ENCODE measurements at places on chromosomes 13 and 19.

DNA sequence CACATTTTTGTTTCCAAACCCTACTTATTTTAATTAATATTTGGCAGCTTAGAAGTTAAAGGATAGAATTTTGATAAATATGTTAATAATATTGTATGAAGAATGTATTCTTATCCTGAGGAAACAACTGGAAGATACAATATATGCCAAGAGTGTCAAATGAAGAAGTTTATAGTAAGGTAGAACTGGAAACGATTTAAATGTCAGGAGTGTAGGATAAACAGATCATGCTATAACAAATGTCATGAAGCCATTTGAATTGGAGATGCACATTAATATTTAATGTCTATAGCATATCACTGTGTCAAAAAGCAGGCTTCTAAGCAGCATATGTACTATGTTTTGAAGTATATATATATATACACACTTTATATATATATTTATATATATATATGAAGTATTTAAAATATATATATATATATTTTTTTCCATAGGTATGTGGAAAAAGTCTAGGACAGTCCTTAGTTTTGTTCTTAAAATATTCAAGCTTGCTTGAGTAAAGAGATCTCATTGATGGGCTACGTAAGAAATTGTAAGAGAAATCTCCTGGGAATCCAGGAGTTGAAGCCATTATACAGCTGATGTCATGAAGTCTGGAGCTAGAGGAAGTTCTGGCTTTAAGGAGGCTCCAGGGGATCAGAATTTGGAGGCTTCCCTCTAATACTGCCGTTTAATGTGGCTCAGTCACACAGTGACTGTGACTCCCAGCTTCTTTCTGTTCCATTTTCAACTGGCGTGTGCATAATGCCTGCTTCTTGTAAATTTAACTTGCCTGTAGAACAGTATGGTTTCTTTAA, 79.9 kb upstream of the MYCBP2 start:
- DNase-seq, result no peak

GRCh38 chr13:30862707-30863106, 43.4 kb upstream of the MEDAG start:
- no peak for DNase-seq

DNA sequence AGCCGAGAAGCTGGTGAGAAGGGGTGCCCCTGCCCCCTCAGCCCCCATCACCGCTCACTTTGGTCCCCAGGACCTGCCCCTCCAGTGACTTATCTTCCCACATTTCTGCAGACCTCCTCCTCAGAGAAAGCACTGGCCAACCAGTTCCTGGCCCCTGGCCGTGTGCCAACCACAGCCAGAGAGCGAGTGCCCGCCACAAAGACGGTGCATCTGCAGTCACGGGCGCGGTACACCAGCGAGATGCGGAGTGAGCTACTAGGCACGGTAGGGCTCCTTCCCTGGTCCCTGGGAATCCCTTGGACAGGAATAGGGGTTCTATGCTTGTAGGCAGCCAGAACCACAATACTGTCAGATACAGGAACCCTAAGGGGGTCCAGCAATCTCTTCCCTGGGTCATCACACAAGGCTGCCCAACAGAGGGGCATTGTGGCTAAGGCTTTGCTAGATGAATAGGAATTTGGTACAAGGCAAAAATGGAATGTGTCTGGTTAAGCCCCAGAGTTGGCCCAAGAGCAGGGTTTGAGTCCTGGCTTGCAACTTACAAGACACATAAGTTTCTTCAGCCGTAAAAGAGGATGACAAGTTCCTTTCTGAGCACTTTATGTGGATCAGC, 1.0 kb downstream of the USE1 start:
- DNase-seq, result no peak

GRCh38 chr13:33108620-33109019, 92.4 kb downstream of the KL start:
- DNase-seq, result no peak

DNA sequence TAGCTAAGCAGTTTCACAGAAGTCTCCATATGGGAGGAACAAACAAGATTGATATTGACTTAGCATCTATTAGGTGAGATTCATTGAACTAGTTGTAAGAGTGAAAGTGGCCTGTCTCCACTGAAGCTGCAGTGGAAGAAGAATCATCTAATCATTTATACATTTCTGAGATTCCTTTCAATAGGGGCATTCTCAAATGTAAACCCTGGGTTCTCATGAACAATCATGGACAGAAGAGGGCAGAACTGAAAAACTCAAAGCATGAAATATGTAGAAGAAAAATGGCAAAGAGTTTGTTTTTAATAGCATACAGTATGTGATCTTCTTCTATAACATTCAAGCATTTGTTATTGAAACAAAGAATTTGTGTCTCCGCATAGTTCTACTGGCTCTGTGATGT, 17.6 kb upstream of the POSTN start:
- no peak for DNase-seq

DNA sequence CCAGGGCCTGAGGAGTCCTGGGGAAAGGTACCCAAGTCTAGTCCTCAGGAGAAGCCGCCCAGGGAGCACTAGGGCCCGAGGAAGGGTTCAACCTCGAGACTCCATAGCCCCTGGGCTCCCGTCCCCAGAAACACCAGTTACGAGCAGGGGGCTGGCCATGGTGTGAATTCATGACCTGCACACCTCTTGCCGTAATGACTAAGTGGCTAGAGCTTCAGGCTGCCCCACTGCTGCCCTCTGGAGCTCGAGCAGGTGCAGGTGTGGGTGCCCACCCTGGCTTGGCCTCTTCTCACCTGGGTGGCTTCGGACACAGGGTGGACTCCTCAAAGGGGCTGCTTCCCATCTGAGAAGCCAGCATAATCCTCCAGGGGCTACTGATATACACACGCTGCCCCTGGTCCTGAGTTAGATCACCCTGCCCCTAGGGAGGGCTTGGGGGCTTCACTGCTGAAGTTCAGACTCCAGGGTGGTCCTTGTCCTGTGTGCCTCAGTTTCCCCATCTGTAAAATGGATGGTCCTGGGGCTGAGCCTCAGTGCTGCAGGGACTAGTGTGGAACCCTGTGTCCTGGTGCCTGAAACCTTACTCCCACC, 13.6 kb downstream of the SPC24 start:
- no peak for DNase-seq

DNA sequence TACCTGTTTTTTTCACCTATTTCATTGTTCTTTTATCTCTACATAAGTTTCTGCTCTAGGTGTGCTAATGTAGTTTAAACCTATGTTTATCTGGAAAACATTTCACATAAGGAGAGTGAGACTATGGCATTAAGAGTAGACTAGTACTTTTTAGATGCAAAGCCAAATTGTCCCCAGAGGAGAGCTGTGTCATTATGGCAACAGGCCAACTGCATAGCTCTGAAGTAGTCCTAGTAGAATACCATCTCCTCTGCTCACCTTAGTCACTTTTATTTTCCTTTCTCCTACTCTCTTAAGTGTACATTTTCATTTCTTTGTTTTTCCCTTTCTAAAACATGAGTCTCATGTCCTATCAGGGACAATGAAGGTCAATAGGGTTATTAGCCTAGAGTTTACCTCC, 123.1 kb downstream of the ITGBL1 start:
- DNase-seq, result no peak

DNA sequence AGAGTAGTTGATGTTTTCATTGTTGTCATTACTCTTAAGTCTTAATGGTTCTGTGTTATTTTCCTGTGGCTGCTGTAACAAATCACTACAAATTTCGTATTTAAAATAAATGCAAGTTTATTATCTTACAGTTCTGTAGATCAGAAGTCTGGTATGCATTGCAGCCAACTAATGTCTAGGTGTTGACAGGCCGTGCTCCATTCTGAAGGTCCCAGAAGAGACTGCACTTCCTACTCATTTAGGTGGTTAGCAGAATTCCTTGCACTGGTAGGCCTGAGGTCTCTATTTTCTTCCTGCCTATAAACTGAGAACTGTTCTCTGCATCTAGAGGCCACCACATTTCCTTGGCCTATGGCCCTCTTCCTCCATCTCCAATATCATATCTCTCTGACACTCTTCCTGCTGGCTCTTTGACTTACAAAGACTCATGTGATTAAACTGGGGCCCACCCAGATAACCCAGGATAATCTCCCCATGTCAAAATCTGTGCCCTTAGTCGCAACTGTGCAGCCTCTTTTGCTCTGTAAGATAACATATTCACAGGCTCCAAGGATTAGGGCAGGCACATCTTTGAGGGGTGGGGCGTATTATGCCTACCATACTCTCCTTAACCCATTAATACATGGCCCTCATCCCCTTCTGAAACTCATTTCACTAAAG, 468.4 kb downstream of the FOXO1 start:
- no peak for DNase-seq

DNA sequence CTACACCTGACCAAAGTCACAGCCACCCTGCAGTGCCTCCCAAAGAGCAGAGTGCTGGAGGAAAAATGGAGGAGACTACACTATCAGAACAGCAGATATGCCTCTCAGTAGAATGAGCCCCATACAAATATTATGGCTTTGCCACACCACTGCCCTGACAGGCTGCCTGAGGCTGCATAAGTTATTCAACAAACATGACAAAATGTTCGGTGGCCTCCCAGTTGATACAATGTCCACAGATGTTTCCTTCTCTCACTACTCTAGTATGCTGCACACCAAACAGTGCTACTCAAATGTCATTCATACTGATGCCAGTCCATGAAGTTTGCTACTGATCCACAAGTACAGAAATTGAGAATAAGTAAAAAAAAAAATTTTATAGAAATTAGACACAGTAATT, 41.0 kb downstream of the N4BP2L2 start:
- DNase-seq, result no peak

DNA sequence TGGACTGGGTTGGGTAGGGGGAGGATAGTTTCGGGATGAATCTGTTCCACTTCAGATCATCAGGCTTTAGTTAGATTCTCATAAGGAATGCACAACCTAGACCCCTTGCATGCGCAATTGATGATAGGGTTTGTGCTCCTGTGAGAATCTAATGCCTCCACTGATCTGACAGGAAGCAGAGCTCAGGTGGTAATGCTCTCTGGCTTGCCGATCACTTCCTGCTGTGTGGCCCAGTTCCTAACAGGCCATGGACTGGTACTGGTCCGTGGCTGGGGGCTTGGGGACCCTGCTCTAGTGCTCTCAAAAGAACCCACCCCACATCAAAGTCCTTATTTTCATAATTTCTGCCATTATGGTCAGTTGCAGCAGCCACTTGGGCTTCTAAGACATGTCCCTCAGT, 30.1 kb downstream of the DNAJC3 start:
- no peak for DNase-seq

GRCh38 chr13:30608364-30608763, 9.4 kb upstream of the USPL1 start:
- DNase-seq, result no peak

DNA sequence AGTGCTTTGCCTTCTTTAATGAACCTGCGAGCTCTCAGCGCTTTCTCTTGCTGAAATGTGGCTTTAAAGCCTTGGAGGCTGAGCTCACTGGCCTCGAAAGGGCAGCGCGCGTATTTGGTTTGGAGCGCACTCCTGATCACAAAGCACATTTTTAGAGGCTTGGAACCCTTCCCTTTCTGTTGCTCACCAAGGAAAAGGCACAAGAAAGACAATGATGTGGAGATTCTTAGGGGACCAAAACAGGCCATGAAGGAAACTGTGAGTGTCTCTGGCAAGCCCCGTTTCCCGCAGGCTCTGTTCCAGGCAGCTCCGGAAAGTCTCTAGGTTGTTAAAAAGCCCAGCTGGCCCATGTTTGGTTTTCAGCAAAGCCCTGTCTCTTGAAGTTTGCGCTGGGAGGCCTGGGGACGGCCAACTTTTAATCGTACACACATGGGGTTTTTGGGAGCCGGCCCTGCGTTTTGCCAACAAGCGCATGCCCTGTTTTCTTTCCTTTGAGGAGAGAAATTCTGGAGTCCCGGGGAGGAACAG, 9.4 kb upstream of the SPC24 start:
- DNase-seq, result no peak

- DNase-seq, result peak; percentile 45
These were observed 545 bp downstream of the NACC1 start for GRCh38 chr19:13118424-13119193.

GRCh38 chr13:113001241-113002140, 32.5 kb downstream of the MCF2L start:
- DNase-seq, result no peak

DNA sequence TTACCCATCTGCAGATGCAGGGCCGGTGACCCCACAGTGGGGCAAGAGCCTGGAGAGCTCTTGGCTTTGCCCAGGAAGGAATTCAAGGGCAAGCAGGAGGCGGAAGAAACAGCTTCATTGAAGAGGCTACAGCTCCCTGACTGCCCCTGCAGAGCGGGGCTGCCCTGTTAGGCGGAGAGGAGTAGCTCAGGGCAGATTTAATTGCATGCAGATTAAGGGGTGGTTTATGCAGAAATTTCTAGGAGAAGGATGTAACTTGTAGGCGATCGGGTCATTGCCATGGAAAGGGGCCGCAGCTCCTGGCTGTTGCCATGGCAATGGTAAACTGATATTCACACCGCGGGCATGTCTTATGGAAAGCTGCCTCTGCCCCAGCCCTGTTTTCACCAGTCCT, 94.1 kb downstream of the ATP11A start:
- no peak for DNase-seq

DNA sequence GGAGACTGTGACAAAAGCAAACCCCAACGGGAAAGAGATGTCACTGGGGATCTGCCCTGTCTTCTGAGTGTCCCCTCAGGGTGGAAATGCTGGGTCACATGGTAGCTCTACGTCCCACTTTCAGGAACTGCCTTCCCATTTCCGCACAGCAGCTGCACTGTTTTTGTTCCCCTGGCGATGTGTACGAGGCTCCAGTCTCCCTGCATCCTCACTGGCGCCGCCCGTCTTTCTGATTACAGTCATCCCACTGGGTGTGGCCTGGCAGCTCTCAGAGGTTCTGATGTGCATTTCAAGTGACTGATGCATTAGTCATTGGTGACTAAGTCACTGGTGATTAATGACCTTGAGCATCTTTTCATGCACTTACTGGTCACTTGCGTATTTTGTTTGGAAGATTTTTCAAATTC, 21.2 kb downstream of the PCID2 start:
- peak; percentile 66 for DNase-seq

GRCh38 chr13:37094840-37095239, 10.6 kb downstream of the CSNK1A1L start:
- DNase-seq, result no peak

DNA sequence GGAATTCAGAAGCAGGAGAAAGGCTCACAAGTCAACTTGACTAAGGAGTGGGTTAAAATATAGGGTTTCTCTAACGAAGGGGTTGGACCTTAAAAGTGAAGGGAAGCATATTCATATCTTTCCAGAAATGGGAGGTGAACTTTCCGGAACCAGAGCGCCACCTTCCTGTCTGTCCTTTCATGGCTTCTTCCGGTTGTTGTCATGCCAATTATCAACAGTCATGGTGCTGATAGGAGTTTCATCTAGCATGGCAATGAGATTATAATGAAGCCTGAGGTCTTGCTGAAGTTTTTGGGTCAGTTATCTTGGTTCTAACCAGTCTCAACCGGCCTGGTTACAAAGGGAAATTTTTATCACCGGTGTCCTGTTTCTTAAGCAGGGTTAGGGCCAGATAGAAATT, 162.9 kb upstream of the NBEA start:
- no peak for DNase-seq

GRCh38 chr19:8001995-8002849, 3.2 kb downstream of the ELAVL1 start:
- peak; percentile 78 for DNase-seq

GRCh38 chr13:98333486-98333885, 156.4 kb upstream of the RNF113B start:
- no peak for DNase-seq
